Breast epithelium (tissue), 4 donors: ENCODE measurements at places on chromosomes 2 and 18. TPM values are rescaled to one million over a fixed set of nuclear protein-coding genes. Genes with fewer than 3 reads are reported as not detected.

HYCC2 gene
- total RNA-seq = 16.4 TPM

RAPGEF4 gene
- 11.6 TPM for total RNA-seq

CRYGD gene
- total RNA-seq = not detected

CAVIN2 gene
- 31.3 TPM for total RNA-seq

MRPS9 gene
- 14.1 TPM for total RNA-seq

DLX1 gene
- not detected for total RNA-seq

LYPD6 gene
- total RNA-seq = 0.16 TPM

REG3A gene
- not detected for total RNA-seq

FAM110C gene
- total RNA-seq = 7.2 TPM

LMAN1 gene
- total RNA-seq = 95.7 TPM

ZAP70 gene
- total RNA-seq = 7.3 TPM

FAM124B gene
- total RNA-seq = 3.5 TPM

EGR4 gene
- total RNA-seq = not detected

CYP1B1 gene
- 166 TPM for total RNA-seq

UCN gene
- 4.6 TPM for total RNA-seq

FOXD4L1 gene
- total RNA-seq = 0.16 TPM
